ENCODE measurements at places on chromosomes 2 and 18.

GRCh38 chr2:68218343-68218901, 33.9 kb downstream of the PPP3R1 start:
- DNase-seq, result no peak

- DNase-seq, result no peak
Observed at GRCh38 chr2:3704692-3705091, 1.3 kb downstream of the DCDC2C start.

DNA sequence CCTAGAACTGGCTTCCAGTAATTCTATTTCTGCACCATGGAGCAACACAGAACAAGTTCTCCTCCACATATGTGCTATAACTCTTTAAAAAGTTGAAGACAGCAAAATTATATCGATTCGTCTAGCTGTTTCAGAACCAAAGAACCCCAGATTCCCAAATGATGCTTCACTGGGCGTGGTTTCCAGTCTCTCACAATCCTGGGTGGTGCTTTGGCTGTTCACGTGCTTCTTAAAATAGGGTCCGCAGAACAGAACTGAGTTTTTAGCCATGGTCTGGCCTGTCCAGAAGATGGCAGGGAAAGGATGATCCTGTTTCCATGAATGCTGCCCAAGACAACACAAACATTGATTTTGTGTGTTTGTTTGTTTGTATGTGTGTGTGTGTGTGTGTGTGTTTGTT, 37.6 kb upstream of the PARD3B start:
- DNase-seq, result no peak

DNA sequence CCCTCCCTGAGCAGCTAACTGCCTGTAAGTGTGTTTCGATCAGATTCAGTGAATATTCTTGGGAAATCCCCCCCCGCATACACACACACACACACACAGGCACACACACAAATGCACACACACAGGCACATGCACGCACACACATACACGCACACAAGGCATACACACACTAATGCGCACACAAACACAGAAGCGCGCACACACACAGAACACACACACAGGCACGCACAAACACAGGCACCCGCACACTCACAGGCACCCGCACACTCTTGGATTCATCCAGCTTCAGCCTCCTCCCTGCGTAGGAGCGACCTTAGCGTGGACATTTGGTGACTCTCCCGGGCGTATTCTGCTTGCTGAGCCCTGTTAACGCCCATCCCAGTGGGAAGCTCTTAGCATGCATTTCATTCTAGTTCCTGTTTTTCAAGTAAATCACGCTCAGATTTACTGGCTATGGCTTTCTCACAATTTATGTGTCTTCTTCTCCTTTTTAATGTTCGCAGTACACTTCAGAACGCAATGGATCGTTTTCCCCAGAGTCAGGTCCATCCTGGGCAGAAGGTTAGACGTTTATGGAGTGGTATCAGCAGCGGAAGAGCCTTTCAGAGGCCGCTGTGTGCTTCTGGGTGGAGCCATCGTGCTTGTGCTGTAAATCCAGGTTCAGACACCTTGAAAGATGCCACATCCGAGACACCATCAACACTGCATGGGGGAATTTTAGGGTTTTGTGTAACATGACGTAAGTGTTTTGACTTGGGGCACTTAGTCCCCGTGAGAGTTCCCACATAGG, 656.6 kb downstream of the GALR1 start:
- DNase-seq, result no peak

- no peak for DNase-seq
Observed at GRCh38 chr2:211513446-211513845, 957.0 kb downstream of the CPS1 start.

GRCh38 chr2:464562-465309, 176.8 kb upstream of the ALKAL2 start:
- DNase-seq, result no peak

GRCh38 chr2:43192744-43193651, 33.4 kb downstream of the ZFP36L2 start:
- no peak for DNase-seq

- no peak for DNase-seq
Observed at GRCh38 chr2:158407031-158407430, 49.5 kb downstream of the CCDC148 start.

- no peak for DNase-seq
Observed at GRCh38 chr2:122251158-122251557, 495.7 kb downstream of the TSN start.

DNA sequence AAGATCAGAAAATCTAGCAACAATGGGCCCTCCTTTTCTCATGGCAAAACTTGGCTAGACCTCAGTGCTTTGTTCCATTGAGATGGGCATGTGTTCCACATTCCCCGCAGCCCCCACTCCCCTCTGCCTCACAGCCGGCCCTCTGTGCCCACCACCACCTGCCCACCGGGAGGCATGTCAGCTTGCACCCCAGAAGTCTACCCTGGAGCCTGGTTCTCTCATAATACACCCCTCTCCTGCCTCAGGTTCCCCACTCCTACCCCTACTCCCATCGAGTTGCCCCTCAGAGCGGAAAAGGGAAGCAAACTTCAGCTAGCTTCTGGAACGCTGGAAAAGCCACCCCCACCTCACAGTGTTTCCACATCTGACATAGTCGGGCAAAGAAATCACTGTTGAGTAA, 219.0 kb downstream of the ANAPC1 start:
- DNase-seq, result no peak

- no peak for DNase-seq
Observed at GRCh38 chr2:51232027-51232426, 200.1 kb upstream of the NRXN1 start.

DNA sequence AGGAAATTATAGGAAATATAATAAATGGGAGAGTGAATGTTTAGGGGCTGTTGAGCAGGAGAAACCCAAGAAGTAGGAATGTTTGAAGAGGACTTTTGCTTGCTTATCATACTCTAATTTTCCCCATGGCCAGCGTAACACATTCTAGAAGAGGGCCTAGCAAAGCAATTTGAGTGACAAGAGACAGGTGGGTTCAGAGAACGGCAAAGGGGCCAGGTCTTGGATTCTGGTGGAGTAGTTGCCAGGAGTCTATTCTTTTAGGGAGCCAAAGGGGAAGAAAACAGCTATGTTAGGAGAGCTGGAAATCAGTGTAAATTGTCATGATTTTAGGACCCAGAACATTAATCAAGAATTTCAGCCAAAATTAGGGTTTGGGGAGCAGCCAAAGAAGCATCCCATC, 96.5 kb downstream of the COL5A2 start:
- DNase-seq, result no peak

DNA sequence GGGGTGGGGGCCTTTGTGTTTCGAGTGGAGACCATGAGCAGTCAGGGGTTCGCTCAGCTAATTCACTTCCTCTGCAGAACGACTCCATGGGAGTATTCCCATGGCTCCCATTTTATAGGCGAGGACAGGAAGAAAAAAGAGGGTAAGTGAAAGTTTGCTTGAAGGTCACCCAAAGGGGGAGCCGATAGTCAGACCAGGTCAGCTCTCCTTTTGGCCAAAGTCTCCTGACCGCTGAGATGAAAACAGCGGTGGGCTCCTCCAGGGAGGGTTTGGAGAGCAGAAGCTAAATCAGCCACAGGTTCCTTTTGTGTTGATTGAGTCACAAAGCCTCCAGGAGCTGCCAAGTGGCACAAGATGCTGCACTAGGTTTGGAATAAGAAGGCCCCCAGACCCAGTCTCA, 34.1 kb upstream of the CTAGE1 start:
- no peak for DNase-seq

GRCh38 chr2:191637182-191638078, 40.5 kb upstream of the NABP1 start:
- no peak for DNase-seq

DNA sequence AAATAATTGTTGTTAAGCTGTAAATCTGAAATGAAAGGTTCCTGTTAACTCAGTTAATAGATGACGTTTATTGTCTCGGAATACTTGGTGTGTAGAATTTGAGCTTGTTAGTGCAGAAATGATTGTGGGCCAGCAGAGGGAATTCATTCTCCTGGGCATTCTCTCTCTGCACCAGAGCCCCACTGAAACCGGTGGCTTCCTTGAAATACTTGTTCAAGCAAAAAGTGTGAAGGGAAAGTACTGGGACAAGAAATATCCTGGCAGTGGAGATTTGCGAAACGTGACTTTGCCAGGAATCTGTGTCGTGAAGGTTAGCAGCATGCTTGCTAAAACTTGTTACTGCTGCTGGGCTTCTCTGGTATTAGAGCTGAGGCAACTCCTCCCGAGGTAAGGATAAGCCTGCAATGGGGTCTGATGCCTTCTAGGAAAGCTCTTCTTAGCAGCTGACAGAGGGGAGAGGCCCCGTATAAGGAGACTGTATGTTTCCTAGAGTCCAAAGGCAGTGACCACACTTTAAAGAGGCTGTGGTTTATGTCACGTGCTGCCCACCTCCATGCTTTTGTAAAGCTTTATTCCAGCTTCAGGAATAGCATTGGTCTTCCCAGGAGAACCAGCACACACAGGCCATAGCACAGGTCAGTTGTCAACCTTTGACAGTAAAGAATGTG, 2.0 kb downstream of the ITGA6 start:
- peak; percentile 30 for DNase-seq

DNA sequence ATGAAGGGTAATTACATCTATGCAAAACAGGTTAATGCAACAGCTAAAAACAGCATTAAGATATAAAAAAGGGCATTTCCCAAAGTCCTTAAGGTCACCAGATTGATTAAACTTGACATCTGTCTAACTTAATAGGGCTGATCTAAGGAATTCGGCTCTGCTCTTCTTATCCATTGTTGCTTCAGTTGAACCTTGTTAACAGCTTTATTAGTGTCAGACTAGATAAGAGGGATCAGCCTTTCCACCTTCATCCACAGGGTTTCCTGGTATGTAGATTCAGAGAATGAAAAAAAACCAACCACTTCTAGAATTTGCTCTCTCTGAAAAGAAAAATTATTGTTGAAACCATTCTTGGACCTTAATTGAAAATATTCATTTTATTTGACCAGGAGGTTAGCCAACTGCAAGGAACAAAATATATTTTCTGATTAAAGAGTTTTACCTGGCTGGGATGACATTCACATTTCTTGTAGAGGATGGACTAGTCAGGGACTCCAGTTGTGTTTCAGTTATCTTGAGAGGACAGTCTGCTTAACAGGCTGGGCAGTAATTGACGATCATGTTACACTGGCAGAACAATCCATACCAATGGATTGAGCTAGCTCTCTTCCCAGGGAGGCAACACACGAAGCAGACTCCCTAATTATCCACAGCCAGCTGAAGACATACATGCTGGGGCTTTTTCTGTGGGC, 357.4 kb upstream of the ACVR2A start:
- no peak for DNase-seq

GRCh38 chr2:145655165-145655765, 1135.3 kb upstream of the ZEB2 start:
- peak; percentile 44 for DNase-seq

GRCh38 chr18:3411327-3411726, 38.6 kb upstream of the TGIF1 start:
- no peak for DNase-seq

DNA sequence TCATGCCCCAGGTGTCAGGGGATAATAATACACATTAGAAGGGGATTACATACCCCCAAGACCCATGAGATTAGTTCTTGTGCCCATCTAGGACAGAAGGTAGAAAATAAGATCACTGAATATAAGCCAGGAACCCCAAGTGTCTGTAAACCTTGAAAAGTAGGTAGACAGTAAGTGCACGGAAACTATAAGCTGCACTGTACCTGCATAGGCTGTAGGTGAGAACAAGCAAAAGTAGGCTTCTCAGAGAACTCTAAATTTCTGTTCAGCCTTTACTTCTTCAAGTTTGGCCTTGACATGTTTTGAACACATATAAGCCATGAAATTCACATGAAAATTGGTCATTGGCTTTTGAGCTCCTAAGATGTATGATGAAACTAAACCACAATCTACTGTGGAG, 113.0 kb upstream of the FSIP2 start:
- DNase-seq, result no peak

DNA sequence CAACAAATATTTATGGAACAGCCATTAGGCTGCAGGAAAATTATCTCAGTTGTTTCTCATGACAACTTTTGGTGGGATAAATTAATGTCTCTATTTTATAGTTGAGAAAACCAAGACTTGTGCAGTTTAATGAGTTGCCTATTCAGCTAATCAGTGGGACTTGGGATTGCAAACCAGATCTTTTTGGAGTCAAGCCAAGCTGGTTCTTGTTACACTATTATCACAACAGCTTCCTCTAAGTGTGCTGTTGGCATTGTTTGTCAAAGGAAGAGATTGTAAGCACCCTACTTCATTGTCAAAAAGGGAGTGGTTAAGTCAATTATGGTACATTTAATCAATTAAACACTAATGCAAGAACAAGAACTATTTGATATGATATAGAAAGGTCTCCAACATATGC, 119.2 kb downstream of the PAX3 start:
- no peak for DNase-seq

- no peak for DNase-seq
Observed at GRCh38 chr18:78304192-78305164, 675.1 kb upstream of the SALL3 start.

DNA sequence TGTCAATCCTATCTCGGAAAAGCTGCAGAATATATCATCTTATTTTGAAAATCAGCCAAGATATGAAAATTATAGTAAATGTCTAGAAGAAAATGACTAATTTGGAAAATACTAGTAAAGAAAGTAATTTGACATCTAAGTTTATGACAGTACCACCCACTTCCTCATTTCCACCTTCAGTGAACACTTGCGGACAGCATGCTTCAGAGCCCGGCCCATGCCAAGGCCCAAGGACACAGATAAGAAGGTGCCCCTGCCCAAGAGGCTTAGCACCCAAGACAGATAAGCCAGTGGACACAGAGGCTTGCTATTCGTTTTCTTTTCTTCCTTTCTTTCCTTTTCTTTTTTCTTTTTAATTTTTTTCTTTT, 4.8 kb upstream of the KCNG2 start:
- no peak for DNase-seq

DNA sequence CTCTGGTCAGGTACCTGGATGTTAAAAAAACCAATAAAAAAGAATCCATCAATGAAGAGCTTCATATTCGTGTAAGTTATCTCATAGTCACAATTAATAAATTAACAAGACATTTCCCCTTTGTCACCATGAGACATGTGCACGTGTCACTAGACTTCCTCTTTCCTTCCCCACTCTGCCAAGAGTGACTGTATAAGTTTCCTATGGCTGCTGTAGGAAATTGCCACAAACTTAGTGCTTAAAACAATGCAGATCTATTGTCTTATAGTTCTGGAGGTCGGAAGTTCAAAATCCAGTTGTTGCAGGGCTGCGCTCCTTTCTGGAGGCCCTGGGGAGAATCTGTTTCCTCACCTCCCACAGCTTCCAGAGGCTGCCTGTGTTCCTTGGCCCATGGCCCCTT, 35.8 kb downstream of the SLC9A4 start:
- DNase-seq, result no peak

DNA sequence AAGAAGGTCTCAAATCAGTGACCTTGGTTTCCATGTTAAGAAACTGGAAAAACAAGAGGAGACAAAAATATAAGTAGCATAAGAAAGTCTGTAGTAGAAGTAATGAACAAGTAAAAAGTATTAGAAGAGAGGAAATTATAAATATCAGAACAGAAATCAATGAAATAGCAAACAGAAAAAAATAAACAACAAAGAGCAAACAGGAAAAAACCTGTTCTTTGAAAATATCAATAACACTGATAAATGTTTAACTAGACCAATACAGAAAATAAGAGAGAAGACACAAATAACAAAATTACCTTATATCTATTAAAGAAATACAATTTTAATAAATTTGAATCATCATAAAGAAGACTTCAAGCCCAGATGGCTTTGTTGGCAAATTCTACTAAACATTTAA, 113.3 kb downstream of the MAIP1 start:
- DNase-seq, result no peak

GRCh38 chr2:128765811-128766210, 447.1 kb upstream of the HS6ST1 start:
- DNase-seq, result no peak

Measured in NCI-H526 treated with DMSO at 0.1 percent for 48 hours (cell line).